MG63 (cell line): ENCODE measurements at places on chromosomes 5 and 9.

- peak; percentile 39 for DNase-seq
Measured at GRCh38 chr5:9196403-9197227, 349.3 kb downstream of the SEMA5A start.

DNA sequence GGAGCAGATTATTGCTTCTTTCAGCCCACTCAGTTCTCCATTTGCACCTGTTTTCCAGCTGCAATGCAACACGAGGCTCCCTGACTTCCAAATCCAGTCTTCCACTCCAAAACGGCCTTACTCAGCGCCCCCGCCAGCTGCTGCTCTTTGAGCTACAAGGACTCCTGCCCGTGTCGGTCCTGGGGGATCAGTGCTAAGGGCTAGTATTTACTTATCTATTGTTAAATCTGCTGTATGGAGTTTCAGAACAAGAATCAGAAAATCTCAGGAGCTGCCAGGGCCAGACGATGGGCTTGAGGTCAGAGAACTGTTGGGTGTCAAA lies 44.1 kb downstream of the OR2V1 start:
- DNase-seq: no peak

DNA sequence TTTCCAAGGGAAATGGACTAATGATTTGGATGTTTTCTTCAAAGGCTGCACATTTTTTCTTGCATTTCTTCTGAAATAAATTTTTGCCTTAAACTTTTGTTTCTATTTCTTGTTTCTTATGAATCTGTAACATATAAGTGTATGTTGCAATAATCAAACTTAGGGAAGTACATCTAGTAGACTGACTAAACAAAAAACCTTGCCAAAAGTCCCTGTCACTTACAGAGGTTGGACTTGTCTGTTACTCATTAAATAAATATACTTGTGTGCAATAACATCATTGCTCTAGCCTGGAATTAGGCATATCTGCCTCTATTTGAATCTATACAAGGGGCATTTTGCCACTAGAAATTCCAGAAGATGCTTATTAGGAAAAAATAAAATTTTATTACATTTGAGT lies 56.6 kb downstream of the C6 start:
- no peak for DNase-seq

- no peak for DNase-seq
Measured at GRCh38 chr5:141491323-141492167, 2.7 kb downstream of the PCDHGC5 start.

DNA sequence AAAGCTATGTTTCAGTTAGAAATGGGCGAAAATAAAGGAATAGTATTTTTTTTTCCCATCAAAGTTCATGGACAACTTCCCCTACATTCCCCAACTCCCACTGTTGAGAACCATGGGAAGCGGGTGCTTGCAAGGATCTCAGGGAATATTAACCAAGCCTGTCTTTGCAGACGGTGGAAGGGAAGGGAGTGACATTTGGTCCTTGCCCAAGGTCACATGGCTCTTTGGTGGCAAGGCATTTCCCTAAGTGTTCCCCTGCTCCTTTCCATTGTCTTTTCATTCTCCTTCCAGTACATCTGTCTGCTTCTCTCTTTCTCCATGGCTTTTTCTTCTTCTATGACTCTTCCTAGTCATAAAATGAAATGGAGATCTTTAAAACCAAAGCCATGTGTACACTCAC lies 19.0 kb downstream of the C9orf57 start:
- no peak for DNase-seq

GRCh38 chr5:143606043-143606752 lies 202.7 kb upstream of the NR3C1 start:
- DNase-seq: no peak

GRCh38 chr5:161372682-161373344 lies 173.7 kb downstream of the GABRB2 start:
- DNase-seq: no peak

GRCh38 chr9:13386316-13386715 lies 106.8 kb upstream of the MPDZ start:
- DNase-seq: no peak

GRCh38 chr5:123916345-123917121 lies 404.6 kb downstream of the CSNK1G3 start:
- DNase-seq: peak; percentile 12

DNA sequence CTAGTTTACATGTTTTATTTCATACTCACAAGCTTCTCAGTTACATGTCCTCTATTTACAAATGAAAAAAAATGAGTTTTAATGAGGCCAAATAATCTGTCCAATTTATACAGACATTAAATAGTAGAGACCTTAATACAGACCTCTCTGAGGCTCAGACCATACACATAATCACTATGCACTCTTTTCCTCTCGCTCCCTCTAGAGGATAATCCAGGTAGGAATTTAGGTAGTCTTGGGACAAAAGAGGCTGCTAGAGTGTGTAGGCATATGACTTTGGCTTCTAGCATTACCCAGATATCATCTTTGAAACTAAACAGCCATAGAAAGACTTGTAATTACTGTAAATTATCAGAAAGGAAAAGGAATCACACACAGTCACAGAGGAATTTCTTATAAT lies 444.7 kb downstream of the HINT1 start:
- DNase-seq: no peak

DNA sequence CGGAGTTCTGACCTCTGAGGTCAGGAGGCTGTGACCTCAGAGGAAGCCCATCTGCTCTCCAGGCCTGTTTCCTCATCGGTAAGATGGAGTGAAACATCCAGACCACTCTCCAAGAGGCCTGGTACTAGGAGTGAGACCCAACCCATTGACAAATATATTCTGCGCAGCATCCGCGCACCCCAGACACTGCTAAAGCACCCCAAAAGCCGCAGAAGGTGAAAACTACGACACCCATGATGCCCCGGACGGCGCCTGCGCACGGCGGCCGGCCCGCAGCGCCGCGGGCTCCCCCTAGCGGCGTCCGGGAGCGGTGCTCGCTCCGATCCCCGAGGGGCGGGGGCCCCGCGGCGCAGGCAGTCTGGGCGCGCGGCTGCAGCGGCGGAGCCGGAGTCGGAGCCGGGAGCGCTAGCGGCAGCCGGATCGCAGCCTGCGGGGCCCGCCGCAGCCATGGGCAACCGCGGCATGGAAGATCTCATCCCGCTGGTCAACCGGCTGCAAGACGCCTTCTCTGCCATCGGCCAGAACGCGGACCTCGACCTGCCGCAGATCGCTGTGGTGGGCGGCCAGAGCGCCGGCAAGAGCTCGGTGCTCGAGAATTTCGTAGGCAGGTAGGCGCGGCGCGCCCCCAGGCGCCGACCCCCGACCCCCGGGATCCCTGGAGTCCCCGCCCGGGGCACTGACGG lies at the start of gene DNM1:
TSS of gene DNM1 (plus strand) at position 356 of the 683 bp plus-strand sequence. CDS start at position 448, 92 bp downstream.
- peak; percentile 60 for DNase-seq

GRCh38 chr5:145568581-145568980 lies 266.6 kb downstream of the PRELID2 start:
- no peak for DNase-seq

DNA sequence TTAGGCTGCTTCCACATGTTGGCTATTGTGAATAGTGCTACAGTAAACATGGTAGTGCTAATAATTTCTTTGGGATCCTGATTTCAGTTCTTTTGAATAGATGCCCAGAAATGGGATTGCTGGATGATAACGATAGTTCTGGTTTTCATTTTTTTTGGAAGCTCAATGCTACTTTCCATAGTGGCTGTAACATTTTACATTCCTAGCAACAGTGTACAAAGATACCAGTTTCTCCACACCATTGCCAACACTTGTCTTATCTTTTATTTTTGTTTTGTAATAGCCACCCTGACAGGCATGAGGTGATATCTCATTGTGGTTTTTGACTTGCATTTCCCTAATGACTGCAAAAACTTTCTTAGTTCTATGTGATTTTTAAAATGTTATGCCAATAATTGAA lies 68.8 kb upstream of the LRRC70 start:
- DNase-seq: no peak

- peak; percentile 43 for DNase-seq
Measured at GRCh38 chr5:64165500-64166200, at the start of gene RNF180. RNF180 (plus strand) TSS chr5:64165843; CDS start chr5:64200808, 34,965 bp downstream.

DNA sequence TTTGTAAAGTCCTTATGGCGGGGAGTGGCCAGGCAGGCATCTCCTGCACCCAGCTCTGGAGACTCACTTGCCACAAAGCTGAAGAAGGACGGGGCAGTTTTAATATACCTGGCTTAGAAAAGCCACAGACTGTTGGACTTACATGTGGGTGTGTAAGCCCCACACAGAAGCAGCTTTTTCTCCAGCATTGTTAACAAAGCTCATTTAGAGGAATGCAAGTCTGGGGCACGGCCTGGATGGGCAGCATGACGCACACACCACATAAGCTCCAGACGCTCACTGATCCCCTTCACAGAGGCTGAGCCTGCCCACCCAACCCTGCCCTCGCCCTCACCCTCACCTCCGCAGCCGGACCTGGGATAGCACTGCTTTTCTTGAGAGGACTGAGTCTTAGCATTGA lies 58.0 kb upstream of the PDE8B start:
- no peak for DNase-seq

DNA sequence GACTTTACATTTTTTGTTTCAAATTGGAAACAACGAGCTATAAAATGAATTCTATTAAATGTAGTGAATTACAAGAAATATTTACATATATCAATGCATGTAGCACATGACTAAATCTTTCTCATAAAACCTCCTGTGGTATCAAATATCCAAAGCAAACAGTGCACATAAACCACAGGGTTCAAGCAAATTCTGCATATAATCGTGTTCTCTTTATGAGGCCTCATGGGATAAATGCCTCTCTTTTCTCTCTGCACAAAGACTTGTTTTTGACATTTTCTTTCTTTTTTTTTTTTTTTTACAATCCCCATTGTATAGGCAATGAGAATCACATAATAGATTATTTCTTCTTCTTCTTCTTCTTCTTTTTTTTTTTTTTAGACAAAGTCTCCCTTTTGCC lies 1117.2 kb upstream of the DMAC1 start:
- DNase-seq: no peak
